ENCODE measurements at places on chromosomes 5 and 9.

DNA sequence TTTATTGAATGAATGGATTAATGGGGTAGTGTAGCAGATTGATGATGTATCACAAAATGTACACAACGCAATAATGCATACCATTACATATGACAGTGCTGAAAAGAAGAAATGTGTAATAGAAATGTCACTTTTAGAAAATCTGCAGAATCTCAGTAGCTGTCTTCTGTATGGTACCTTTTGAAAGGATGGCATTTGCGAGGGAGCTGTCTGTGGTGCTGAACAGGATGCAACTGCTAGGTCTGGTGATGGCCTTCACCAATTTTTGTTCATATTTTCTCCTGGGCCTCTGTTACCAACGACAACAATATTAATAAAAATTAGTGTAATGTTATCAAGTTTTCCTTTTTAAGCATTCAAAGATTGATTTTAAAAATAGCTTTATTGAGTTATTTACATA, 36.2 kb upstream of the OTULIN start:
- DNase-seq = no peak

DNA sequence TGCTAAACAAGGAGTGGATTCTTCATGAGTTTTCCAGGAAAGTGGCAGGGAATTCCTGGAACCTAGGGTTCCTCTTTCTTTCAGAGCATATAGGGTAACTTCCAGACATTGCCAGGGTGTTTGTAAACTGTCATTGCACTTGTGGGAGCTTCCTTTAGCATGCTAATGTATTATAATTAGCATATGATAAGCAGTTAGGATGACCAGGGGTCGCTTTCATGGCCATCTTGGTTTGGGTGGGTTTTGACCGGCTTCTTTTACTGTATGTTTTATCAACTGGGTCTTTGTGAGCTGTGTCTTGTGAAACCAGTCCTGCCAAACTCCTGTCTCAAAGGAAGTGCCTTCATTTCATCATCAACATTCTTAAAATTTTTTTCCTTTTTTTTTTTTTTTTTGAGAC, 11.9 kb upstream of the MELK start:
- no peak for DNase-seq

DNA sequence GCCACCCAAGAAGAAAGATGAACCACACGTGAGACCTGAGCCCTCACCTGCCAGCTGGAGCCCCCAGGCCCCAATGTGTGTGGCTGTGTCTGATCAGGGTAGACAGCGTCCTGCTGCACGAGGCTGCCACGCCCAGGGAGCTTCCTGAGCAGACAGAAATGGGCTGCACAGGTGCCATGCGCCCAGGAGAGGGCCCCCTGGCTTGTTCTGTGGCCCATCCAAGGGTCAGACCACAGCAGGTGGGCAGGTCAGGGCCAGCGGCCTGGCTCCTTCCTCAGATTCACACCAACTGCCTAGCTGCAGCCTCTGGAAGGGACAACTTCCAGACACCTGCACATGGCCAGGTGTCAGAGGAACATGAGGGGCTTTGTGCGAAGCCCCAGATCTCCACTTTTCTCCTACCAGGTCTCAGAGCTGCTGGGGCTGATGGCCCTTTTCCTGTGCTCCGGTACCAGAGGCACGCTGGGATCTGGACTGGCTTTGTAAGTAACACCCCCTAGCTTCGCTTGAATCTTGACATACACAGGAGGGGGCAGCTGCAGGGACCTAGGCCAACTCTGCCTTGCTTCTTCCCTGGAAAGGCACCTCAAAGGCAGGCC, 10.8 kb downstream of the SARDH start:
- no peak for DNase-seq

GRCh38 chr9:98930792-98931191, 12.9 kb upstream of the COL15A1 start:
- DNase-seq = no peak

GRCh38 chr5:113989278-113989912, 372.5 kb upstream of the KCNN2 start:
- DNase-seq = no peak

- no peak for DNase-seq
Measured at GRCh38 chr9:134722120-134722701, 80.6 kb downstream of the COL5A1 start.

- DNase-seq = no peak
Measured at GRCh38 chr9:77750284-77750683, 102.2 kb upstream of the GNA14 start.

GRCh38 chr9:97528529-97529230, 27.2 kb downstream of the TMOD1 start:
- no peak for DNase-seq

All from T-helper 17 cell (primary cell).